ENCODE measurements at places on chromosomes 7 and 10. TPM values are rescaled to one million over a fixed set of nuclear protein-coding genes. Genes with fewer than 3 reads are reported as not detected.

TUBAL3 gene
- total RNA-seq = not detected

TAC1 gene
- total RNA-seq = not detected

STAG3 gene
- total RNA-seq = 0.84 TPM

SPDYE2 gene
- total RNA-seq = not detected

HILPDA gene
- total RNA-seq = 18.5 TPM

SPDYE16 gene
- total RNA-seq = not detected

RAPGEF5 gene
- total RNA-seq = 0.15 TPM

SFMBT2 gene
- total RNA-seq = 1.7 TPM

ADIRF gene
- total RNA-seq = 21.7 TPM

ITGA8 gene
- not detected for total RNA-seq

SVOPL gene
- not detected for total RNA-seq

OR9A2 gene
- not detected for total RNA-seq

ANKRD22 gene
- total RNA-seq = not detected

OR6B1 gene
- total RNA-seq = not detected

PAOX gene
- 4.4 TPM for total RNA-seq

ANKRD61 gene
- not detected for total RNA-seq

TMEM273 gene
- not detected for total RNA-seq

ANLN gene
- total RNA-seq = 181 TPM

AQP1 gene
- total RNA-seq = 0.45 TPM

MMP21 gene
- total RNA-seq = not detected

ZP3 gene
- total RNA-seq = 2.5 TPM

CALHM3 gene
- not detected for total RNA-seq

PLAC9 gene
- 23.6 TPM for total RNA-seq

NEBL gene
- 1.3 TPM for total RNA-seq

UNCX gene
- not detected for total RNA-seq

IDI2 gene
- total RNA-seq = not detected
